ENCODE measurements at places on chromosomes 4 and X. TPM values are rescaled to one million over a fixed set of nuclear protein-coding genes. Genes with fewer than 3 reads are reported as not detected.

- DNase-seq: no peak
These were observed 44.6 kb downstream of the CXorf58 start for GRCh38 chrX:23952391-23952790.

DNA sequence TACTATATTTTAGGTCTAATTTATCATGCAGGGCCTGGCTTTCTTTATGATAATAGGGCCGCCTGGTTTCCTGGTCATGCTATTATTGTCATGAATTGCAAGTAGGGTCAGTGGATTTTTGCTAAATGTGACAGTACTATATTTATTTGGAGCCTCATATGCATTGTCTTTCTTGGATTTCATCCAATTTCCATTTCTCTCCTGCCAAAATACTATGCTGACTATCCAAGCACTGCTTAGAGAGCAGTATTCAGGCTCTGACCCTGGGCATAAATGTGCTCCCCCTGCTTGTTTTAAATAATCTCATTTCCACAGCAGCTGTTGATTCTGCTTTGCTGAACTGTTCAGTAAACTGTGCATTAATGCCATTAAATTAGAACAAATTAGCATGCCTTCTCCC is 269.3 kb downstream of the GPM6A start:
- no peak for DNase-seq

The CD99 gene
- total RNA-seq: 219 TPM

DNA sequence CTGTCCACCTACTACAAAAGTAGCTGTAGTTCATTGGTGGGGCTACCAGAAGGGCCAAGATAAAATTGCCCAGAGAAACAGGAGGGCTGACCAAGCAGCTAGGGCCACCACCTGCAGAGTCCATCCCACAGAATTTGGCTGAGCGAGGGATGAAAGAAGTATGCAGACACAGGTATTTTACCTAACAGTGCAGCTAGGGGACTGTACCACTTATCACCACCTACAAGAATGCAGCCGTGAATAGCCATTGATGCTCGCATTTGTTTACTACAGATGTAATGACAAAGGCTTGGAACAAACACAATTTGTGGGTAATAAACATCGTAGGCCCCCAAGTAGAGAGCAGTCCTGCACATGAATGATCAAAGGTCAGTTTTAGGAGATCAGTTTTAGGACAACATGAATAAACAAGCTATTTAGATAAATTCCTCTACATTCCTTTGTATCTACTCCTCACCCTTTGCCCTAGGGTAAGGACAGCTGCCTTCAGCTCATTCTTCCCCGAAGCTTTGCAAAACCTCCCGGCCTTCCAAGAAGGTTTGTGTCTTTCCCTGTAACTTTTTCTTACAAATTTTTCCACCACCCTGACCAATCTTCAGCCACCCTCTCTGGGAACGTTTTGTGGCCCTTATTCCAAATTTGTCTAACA is 49.5 kb downstream of the ZNF718 start:
- no peak for DNase-seq

- no peak for DNase-seq
These were observed 587.2 kb downstream of the EPHA5 start for GRCh38 chr4:65083076-65083475.

DNA sequence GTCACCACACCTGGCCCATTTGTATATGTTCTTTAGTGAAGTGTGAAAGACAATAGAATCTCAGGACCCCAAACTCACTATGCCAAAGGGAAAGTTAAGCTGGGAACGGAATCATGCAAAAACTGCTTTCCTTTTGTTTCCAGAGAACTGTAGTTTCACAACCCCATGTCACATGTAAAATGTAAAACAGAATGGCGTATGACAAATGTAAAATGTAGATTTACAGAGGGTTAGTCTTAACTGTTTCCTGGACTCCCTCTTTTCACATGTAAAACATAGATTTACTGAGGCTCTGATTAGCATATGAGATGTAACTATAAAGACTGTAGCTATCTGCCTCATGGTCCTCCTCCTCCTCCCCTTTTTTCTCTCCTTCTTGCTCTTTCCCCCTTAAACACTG is 66.3 kb downstream of the ABLIM2 start:
- DNase-seq: no peak

GRCh38 chr4:8516061-8516573 is 64.1 kb upstream of the GPR78 start:
- no peak for DNase-seq

DNA sequence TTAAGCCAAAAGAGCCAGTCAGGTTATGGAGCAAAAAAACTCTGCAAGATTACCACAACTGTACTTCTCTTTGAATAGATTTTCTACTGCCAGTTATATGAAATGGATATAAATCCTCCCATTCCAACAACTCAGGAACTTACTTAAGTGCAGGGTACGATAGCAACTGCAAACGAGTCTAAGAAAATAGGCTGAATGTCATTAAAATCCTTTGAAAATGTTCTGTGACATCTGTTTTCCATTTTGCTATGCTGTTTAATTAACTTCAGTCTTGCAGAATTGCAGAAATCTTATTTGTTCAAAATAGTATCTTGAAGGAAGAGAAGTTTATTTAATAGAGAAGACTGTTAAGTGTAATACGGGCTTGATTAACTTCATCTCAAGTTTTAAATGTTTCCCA is 243.8 kb downstream of the PALLD start:
- DNase-seq: no peak

DNA sequence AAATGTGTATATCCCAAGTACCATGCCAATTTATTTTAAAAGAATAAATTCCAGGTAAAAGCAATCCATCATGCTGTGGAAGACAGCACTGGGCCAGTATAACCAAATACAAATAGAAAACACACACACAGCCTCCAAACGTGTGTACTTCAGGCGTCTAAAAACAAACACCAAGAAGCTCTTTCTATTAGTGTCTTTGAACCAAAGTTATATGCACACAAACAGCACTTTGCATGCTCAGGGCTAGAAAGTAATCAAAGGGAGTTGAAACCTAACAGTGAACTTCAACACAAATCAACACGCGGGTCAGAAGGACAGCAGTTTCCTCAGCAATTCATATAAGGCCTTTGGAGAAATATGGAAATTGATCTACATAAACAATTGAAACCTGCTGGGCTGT is 15.4 kb downstream of the GASK1B start:
- no peak for DNase-seq

The PGK1 gene
- 1,137 TPM for total RNA-seq

GRCh38 chr4:179352221-179352620 is 1910.0 kb upstream of the AGA start:
- no peak for DNase-seq

- DNase-seq: no peak
These were observed 139.7 kb downstream of the TSPAN5 start for GRCh38 chr4:98518559-98519267.
